DMS 273 treated with DMSO at 0.1 percent for 48 hours (cell line): ENCODE measurements at places on chromosomes 2 and 18.

GRCh38 chr2:11867926-11868325, 121.5 kb downstream of the LPIN1 start:
- DNase-seq, result no peak

DNA sequence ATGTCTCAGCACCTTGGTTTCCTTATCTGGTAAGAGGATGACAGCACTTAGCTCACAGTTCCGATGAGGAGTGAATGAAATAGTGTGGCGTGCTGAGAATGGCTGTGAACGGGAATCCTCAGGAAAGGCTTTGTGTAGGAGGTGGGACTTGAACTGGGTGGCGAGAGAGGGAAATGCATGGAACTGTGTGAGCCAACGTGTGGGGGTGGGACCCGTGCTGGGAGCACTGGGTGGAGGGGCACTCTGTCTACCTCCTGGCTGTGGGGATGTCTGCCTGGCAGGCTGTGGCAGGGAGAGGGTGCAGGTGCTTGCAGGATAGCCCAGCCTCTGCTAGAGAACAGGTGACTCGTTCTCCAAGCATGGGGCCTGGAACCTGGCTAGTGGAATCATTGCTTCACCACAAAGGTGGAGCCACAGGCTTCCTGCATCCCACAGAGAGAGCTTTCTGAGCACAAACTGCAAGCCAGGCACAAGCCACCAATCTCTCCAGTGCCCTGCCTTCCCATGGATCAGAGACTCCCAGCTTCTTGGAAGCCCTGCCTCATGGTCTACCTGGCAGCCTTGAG, 145.2 kb downstream of the CELF4 start:
- DNase-seq, result no peak

DNA sequence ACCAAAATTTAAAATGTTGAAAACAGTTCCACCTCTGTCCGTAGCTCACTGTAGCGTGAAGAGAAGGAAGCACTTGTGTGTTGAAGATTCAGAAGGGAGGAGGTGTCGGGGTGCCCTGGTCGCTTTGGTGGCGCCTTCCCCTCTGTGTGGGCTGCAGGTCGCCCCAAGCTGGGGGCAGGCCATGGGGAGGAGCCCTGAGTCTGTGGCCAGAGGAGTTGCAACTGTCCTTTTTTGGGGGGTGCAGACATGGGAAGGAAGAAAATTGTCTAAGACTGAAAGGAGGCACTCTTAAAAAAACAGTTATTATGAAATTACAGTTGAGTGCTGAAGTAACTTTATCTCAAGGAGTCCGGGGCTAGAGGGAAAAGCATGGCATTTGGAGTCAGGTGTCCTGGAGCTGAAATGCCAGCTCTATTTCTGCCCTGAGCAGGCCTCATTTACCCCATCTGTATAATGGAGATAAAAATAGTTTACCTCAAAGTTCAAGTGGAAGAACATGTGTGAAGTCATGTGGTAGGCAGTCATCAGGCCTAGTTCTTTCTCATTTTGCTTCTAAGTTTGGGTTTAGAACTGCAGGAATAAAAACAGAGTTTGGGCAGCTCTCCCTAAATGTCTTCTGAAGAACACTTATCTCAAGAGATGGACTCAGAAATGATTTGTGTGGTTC, 82.1 kb downstream of the RNF144A start:
- no peak for DNase-seq

GRCh38 chr2:12847694-12848575, 131.2 kb downstream of the TRIB2 start:
- DNase-seq, result no peak

DNA sequence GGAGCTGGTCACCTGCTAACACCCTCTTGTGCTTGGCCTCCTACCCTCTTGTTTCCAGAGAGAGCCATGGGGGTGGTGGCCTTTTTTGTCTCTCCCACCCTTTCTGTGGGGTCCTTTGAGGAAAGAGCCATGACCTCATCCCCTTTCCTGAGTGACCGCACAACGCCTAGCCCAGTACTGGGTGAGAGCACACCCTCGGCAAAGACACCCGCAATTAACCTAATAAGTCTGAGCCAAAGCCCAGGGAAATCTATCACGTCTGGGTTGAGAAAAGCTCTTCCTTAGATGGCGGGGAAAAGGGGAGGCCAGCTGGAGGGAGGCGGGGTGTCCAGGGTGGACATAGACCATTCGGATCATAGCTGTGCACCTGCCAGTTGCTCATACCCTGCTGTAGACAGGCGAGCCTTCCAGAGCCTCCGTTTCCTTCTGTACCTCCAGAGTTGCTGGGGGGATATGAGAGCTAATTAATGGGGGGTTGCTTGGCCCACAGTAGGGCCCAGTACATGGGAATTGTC, 93.7 kb upstream of the MCFD2 start:
- no peak for DNase-seq

GRCh38 chr2:56192664-56193305, 9.0 kb downstream of the CCDC85A start:
- DNase-seq, result no peak

DNA sequence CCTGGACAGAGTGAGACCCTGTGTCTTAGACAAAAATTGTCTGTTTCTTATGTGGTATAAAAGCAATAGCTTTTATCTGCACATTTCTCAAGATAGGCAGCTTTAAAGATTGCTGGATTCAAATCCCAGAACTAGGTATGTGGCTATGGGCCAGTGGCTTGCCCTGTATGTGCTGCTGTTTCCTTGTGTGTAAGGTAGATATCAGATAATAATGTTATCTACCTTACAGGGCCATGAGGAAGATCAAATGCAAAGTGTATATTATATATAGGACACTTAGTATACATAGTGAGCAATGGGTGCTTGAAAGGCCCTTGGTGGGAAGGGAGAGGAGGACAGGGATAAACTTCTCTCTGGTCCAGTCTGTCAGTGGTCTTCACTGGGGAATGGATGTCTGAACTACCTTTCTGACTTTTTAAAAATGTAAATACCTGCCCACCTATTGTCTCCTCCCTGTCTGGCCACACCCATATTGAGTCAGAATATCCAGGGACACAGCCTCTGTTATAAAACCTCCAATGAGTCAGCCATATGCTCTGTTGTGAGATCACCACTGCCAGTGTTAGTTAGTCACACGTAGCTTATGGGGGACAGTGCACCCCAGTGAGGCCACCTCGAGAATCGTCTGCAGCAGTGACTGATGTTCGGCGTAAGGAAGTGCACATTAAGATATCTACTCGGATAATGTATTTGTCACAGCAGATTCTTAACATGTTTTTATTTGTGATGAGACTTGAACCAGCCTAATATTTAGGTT, 383.4 kb downstream of the PTPRM start:
- no peak for DNase-seq

- DNase-seq, result peak; percentile 1
Measured at GRCh38 chr18:7789856-7790552, 222.9 kb downstream of the PTPRM start.

GRCh38 chr2:232789082-232789481, 12.7 kb upstream of the KCNJ13 start:
- no peak for DNase-seq

DNA sequence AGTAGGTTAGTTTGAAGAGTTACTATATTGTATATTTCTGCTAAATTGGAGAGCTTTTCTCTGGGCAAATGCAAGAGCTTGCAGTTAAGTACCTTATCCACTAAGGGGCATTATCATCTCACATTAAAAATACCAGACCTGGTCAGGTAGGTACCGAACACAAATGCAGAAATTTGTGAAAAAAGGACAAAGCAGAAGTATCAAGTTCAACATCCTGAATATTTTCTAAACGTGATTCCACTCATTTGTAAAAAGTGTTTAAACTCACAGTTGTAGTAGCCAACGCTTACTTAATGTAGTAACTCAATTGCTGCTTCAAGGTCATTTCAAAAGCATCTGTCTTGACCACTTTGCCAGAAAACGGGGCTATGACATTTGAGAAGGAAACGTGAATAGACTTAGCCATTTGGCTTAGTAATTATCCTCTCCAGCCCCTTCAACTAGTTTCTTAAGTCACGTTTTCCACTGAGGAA, 52.1 kb downstream of the CYRIA start:
- no peak for DNase-seq

DNA sequence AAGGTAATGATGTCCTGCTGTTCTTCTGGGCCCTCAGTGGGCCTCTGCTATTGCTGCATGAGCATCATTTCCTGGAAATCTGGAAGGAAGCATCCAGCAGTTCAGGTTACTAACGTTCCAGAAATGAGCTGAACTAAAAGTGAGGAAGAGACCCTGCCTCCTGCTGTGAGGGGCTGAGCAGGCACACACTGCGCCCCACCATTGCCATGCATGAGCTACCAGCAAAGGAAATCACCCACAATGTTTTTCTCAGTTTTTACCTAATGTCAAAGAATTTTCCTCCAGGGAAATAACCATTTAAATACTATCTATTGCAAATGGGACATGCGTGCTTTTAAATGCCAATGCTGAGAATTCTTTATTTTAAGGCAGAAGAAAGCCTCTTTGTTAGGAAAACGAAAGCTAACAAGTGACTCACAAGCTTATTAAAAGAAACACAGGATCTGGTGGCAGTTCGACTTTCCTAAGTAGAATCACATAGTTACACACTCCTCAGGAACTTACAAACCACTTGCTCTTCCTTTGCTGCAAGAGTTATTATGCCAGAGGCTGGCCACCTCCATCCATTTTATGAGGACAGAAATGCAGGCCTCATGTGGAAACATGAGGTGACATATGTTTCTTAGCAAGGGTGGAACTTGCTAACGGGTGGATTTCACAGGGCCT, 152.6 kb upstream of the TTC39C start:
- no peak for DNase-seq

- DNase-seq, result peak; percentile 2
Measured at GRCh38 chr2:11738589-11739436, 7.6 kb upstream of the LPIN1 start.

- no peak for DNase-seq
Measured at GRCh38 chr2:166892397-166892796, 4.1 kb downstream of the XIRP2 start.

GRCh38 chr2:148177559-148177958, 156.7 kb downstream of the MBD5 start:
- no peak for DNase-seq

GRCh38 chr2:221571025-221571550, 1.0 kb downstream of the EPHA4 start:
- no peak for DNase-seq

- DNase-seq, result no peak
Measured at GRCh38 chr18:79816092-79816491, 18.4 kb downstream of the KCNG2 start.

- no peak for DNase-seq
Measured at GRCh38 chr18:56276466-56276865, 361.9 kb downstream of the TXNL1 start.

DNA sequence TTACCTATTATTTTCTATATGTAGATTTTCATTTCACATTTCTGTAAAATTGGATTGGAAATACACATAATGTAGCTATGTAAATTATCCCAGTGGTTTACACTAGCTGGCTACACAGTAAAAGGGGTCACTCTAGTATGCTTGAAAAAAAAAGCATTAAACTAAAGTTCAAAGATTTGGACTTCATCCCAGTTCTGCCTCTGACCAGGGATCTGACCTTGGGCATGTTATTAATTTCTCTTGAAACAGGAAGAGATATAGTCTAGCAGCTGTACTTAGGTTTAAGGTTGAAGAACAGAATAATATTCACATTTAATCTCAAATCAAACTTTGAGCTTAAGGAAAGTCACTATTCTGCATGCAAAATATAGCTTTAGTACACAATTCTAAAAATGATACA, 64.5 kb upstream of the RPE start:
- no peak for DNase-seq

- DNase-seq, result no peak
Measured at GRCh38 chr18:11520536-11520935, 88.9 kb upstream of the SLC35G4 start.

- no peak for DNase-seq
Measured at GRCh38 chr2:129929321-129930290, 49.9 kb upstream of the RAB6C start.

GRCh38 chr2:238406221-238406997, 20.3 kb upstream of the ASB1 start:
- DNase-seq, result no peak

DNA sequence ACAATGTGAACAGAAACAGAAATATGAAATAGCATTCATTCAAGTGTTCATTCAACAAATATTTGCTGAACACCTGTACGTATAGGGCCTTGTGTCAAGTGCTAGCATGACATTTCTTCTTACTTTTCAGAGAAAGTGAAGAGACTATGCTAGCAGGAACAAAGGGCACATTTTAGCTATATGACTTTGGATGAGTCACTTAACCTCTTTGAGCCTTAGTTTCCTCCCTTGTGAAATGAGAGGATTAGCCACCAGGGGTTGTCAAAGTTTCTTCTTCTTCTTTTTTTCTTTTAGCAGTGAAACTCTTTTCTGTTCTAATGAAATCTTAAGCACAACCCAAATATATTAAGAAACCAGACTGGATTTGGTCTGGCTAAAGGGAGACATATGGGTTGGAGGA, 53.1 kb downstream of the FIGN start:
- DNase-seq, result no peak

DNA sequence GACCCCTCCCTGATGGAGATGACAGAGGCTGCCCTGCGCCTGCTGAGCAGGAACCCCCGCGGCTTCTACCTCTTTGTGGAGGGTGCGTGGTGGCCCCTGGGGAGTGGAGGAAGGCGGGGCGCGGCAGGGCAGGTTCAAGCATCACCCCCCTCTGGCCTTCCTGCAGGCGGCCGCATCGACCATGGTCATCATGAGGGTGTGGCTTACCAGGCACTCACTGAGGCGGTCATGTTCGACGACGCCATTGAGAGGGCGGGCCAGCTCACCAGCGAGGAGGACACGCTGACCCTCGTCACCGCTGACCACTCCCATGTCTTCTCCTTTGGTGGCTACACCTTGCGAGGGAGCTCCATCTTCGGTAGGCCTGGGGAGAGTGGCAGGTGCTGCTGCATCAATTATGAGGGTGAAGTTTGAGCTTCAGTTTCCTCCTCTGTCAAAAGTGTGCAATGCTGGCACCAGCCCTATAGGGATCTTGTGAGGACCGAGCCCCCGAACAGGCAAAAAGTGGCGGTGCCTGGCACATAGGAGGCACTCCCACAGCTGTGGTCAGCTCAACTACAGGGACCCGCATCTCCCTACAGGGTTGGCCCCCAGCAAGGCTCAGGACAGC, 2.2 kb downstream of the ALPI start:
- no peak for DNase-seq

- DNase-seq, result no peak
Measured at GRCh38 chr2:191582355-191582754, 95.6 kb upstream of the NABP1 start.

- DNase-seq, result no peak
Measured at GRCh38 chr2:122100756-122101155, 345.3 kb downstream of the TSN start.
